ENCODE measurements at places on chromosomes 5 and 9.

DNA sequence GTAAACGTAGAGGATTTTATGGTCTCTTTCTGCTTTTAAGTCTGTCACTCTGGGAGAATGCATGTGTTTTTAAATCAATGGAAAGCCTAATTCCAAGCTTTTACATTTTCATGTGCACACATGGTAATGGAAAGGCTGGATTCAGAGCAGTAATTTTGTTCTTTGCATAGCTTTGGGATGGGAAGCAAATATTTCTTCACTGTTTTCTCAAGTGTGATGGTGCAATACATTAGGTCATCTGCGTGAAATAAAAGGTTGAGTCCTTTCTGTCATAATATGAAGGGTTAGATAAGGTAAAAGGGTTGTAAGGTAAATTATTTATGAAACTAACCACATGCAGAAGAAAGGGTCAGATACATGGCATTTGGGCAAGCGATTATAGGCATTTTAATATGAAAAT is 88.2 kb upstream of the NR3C1 start:
- DNase-seq, result no peak

DNA sequence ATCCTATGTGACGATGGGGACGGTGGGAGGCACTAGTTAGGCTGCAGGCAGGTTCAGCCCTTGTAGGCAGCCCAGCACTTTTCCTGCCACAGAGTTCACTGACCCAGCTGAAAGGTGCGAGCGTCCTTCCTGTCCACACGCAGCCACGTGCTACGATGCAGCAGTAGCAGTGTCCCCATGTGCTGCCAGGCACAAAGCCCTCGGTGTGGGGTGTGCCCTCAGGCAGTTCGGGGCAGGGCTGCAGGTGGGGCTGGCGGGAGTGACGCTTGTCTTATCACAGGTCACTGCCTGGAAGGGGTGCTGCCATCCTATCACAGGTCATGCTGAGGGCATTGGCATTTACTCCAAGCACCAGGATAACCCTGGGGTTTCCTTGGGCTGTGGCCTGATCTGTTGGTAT is 46.8 kb upstream of the CLPTM1L start:
- DNase-seq, result no peak

DNA sequence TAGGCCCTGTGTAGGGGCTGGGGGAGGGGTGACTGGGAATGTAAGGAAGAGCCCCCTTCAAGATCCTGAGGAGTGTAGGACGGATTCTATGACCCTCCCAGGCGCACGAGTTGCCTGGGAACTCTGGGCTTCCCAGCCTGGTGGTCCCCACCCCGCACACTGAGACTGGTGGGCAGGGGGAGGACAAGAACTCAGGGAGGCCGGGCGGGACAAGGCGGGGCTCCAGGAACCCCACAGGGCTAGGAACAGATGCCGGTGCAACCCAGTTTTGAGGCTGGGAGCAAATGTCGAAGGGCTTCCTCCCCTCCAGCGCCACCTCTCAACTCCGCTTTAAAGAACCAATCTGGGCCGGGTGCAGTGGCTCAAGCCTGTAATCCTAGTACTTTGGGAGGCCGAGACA is 1.3 kb upstream of the VDAC1 start:
- no peak for DNase-seq

DNA sequence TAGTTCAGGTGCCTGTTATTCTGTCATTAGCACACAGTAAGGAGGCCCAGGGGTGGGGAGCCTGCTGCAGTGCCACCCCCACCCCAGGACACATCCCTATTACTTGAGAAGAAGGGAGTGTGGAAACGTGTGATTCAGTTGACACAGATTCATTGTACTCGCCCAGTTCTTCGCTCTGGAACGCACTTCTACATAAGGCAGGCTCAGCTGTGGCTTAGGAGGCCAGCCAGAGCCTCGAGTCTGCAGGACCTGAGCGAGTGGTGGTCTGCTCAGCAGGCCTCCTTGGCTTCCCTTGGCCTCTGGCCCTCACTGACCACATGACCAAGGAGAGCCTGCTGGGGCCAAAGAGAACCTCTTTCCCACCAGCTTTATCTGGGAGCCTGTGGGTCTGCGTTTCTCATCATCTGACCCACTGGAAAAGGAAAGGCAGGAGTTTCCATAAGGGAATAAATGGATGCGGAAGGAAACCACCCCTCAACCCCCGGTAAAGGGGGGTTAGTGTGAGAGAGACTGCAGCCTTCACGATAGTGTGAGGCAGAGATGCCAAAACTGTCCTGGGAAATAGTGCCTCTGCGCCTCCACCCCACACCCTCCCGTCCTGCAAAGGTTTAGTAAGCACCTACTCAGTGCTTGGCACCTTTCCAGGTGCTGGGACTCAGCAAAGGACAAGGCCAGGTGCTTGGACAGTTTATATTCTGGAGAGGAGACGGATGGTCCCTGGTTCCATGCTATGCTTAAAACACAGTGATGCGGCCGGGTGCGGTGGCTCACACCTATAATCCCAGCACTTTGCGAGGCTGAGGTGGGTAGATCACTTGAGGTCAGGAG is 73.7 kb downstream of the PPARGC1B start:
- no peak for DNase-seq

DNA sequence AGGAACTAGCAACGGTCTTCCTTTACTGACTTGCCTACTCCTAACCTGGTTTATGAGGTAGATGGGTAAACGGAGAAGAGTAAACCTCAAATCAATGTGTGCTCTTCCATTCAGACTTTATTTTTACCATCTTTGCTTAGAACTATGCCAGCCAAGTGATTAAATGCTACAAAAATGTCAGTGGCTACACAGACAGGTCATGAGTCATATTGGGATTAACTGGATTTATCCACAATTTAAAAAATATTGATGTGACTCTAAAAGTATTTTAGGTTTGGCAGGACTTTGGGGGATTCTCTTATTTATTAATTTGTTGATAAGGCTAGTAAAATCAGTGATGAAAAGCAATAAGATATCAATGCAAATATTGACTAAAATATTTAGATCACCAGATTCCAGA is 275.0 kb downstream of the PLK2 start:
- no peak for DNase-seq

- DNase-seq, result no peak
These were observed 51.5 kb upstream of the ADAMTSL1 start for GRCh38 chr9:18422296-18423036.

DNA sequence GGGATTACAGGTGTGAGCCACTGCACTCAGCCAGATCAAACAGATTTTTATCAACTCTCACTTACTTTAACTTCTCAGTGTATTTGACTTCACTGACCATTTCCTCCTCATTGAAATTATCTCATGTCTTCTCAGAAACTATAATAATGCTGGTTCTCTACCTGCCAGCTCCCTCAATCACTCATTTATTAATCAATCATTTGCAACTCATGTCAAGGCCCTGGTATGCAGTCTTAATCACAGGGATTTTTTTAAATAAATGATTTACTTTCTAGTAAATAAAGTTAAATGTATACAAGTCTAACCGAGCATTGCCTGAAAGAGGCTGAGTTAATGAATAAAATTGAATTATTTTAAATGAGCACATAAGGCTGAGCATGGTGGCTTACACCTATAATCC is 63.3 kb downstream of the PLPP1 start:
- no peak for DNase-seq
